ENCODE measurements at places on chromosomes 7 and 10. TPM values are rescaled to one million over a fixed set of nuclear protein-coding genes. Genes with fewer than 3 reads are reported as not detected.
A peak's percentile ranks its signal among the peaks of the same experiment; 100 is the strongest.

GRCh38 chr10:3215153-3215775 is 42.7 kb upstream of the PITRM1 start:
- no peak for DNase-seq

DNA sequence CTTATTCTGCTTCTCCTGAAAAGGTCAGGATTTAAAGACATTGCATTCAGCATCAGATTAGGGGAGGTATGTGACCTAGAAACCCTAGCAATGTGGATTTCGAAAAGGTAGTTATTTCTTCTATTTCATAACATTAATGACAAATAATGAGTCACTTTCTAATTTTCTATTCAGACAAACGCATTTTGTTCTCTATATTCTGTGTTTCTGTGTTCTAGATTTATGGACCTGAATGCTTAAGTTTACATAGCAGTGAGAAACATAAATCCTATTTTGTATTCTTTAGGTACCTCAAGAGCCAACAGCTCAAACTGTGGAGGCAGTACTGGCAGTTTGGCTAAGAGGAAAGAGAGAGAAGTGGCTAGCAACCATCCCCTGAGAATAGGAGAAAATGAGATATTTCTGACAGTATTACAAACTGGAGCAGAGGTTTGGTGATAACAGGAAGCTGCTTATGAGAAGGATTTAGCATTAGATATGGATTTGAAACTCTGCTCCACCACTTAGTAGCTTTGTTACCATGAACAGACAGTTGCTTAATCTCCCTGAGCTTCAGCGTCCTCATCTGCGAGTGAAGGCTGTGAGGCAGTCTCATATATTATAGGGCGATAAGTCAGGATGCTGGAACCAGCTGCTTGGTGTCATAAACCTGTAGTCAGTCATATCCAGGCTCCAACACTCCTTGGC is 28.2 kb downstream of the CDK14 start:
- DNase-seq = no peak

DNA sequence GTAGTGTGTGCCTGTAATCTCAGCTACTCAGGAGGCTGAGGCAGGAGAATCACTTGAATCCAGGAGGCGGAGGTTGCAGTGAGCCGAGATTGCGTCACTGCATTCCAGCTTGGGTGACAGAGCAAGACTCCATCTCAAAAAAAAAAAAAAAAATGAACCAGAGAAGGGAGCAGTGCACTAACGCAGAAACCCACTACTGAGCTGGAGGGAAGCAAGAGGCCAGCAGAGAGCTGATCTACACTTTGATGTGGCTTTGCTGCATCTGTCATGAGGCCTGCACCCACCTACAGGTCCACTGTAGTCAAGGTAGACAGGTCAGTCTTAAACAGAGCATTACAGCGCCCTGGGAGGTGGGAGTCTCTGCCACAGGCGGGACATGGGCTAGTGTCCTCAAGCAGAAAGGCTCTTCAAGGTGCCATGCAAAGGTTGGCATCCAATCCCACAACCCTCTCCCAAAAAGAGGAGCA is 30.0 kb downstream of the MAT1A start:
- no peak for DNase-seq

DNA sequence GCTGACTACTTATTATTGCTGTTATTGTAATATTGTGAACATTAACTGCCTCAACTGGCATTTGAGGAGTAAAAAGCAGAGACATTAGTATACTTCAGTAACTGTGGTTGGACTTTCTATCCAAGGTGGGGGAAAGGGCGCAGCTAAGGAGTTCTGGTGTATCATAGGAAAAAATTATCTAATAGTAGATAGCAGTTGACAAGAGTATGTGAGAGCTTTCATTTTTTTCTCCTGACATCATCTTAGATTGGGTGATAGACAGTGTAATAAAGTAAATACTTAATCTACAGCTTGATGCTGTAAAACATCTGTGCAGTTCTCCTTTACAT is 68.9 kb downstream of the PHTF2 start:
- no peak for DNase-seq

The AUTS2 gene
- total RNA-seq = not detected

The IL6 gene
- 1.4 TPM for total RNA-seq

DNA sequence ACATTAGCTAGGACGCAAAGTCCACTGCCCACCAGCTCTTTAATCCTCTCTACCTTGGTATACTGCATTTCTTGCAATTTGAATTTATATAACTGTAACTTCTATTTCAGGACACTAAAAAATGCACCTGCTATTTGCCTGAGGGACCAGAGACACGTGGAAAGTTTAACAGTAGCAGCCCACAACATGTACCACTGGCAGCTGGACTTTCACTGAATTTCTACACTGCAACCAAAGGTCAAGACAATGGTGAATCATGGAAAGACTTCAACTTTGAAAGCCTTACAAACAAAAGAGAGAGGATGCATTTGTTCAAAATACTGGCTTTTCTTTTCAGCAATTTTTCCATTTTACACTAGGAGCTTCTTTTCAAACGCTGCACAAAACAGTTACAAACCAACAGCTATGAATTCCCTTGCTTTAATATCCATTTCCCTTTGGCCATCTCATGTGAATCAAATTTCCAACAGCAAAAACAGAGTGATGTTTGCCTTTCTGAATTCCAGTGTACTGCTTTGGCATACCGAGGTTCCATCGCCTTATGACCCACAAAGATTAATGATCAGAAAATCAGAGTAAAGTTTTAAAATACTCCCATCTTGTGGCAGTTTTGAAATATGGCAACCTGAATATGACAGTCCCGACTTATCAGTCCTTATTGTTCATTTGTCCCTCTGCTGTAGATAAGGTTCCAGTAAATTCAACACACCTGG is 29.9 kb upstream of the HNRNPH3 start:
- DNase-seq = peak; percentile 9

DNA sequence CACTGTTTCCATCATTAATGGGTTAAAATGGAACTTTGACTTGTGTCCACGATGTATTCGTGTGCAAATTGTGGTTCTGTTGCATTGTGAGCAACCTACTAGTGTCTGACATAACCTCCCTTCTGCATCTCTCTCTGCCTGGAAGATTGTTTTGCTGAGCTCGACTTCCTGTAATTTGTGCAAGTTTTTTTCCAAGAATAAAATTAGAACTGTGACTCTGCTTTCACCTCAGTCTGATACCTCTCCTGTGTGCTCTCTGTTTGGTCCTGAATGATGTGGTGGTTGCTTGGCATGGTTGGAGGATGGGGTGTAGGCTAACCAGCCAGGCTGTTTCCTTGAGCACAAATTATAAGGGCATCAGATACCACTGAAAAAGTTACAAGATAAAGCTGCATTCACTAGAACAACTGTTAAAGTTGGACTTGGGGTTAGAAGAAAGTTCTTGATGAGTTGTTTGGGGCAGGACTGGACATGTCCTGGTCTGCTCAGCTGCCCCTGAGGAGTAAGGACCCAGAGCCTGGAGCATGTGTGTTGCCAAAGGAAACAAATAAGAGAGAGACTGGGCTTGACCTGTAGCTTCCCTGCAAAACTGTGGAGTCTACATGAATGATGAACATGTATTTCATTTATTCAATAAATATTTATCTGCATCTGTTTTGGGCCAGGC is 1.9 kb upstream of the VOPP1 start:
- DNase-seq = no peak

The GDF10 gene
- total RNA-seq = not detected

The PRXL2A gene
- 88.7 TPM for total RNA-seq

DNA sequence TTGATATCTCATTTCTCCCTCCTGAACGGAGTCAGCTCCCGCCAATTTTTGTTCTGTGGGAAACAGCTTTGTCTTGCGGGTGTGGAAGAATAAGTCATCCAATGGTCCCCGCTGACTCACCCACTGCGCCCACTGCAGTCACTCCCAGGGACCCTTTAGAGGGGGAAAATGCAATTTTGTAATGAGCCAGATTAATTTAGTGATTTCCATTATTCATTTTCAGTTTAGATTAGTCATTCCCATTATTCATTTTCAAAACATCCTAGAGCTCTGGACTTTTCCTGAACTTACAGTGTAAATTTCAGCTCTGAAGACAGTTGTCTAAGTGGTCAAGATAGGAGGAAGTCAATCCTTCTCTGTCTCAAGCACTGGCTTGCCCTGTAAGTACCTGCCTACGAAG is 154.9 kb upstream of the TMEM72 start:
- DNase-seq = no peak

The CDK14 gene
- 41.6 TPM for total RNA-seq

GRCh38 chr10:132827861-132828539 is 42.1 kb upstream of the NKX6-2 start:
- DNase-seq = no peak

GRCh38 chr7:5776894-5777660 is 4.4 kb downstream of the RNF216 start:
- no peak for DNase-seq

GRCh38 chr7:141483044-141483443 is 68.2 kb upstream of the AGK start:
- DNase-seq = no peak

The OSBPL3 gene
- total RNA-seq = 87.6 TPM

DNA sequence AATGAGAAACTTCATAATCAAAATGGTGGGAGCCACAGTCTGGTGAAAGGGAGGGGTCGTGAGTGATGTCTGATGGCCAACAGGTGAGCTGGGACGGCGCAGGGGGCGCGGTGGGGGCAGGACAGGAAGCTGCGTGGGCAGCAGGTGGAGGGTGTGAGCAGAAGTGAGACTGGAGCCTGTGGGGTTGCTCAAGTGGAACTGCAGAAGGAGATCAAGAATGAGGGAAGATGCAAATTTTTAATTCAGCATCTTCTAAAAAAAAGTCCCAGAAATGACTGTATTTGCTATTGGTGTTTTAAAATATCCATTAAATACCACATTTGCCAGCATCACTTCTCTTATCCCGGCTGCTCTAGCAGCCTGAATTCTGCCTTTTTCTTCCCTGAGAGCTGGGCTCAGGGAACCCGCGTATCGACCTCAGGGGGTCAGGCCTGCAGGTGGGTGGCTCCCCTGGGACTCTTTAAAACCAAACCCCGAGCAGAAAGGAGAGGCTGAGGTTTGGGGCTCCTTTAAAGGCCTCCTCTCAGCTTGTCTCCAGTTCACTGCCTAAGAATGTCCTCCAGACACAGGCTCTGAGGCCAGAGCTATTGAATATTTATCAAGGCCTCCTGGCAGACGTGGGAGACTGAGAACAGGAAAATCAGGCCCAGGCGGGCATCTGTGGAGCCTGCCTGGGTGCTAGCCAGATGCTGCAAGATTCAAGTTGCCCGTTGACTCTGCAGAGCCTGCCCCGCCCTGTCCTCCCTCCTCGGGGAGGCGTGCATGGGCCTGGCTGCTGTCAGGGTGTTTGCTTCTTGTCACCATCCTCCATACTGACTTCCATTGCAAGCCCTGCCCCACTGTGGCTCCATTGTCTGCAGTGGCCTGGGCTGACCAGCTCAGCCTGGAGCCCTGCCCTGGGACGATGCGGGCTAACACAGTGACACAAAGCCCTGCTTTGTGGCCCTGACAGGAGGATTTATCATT is 53.9 kb downstream of the SYPL1 start:
- peak; percentile 93 for DNase-seq

The TSPAN33 gene
- total RNA-seq = 5.8 TPM

The MSS51 gene
- total RNA-seq = 3.3 TPM

DNA sequence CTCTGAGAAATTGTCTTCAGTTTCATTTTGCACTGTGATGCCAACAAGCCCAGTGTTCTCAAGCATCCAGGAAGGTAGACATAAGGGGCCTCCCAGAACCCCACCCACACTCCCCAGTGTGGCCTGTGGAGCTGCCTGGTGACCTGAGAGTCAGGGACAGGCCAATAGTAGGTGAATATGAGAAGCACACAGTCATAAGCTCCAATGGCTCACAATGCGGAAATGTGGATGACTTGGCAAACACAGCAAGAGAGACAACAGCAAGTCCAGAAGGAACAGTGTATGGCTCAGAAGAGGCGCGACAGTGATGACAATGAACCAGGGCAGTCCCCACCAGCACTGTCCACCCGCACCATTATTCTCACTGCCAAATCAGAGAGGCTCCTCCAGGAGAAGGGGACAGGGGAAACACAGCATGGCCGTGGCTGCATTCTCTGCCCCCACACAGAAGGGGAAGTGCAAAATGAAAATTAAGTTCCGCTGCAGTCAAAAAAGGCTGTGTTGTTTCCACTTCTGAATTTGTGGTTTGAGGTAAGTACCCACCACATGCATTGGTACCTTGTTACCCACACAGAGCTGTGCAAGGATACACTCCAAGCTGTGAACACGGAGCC is 419.8 kb downstream of the GRID1 start:
- no peak for DNase-seq

The SLC26A4 gene
- total RNA-seq = 0.80 TPM

The SLC13A1 gene
- total RNA-seq = not detected

GRCh38 chr7:55242613-55243012 is 122.5 kb upstream of the LANCL2 start:
- no peak for DNase-seq

- DNase-seq = no peak
These were observed 262.2 kb downstream of the CCSER2 start for GRCh38 chr10:84590327-84591193.

The CLRN3 gene
- total RNA-seq = not detected

DNA sequence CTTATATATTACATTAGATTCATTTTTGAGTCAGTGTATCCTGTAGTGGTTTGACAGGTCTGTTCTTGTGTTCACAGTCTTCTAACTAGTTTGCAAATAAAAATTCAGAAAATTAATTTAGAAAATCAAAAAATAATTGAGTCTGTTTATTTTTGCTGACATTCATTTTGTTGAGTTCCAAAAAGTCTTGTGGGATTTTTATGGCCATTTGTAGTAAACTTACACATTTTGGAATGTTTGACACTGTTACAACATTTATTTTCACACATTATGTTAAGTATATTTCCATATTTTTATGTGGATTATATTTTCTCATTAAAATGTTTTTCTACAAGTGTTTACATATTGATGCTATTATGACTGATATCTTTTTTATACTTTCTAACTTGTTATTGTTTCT is 16.4 kb downstream of the RABGEF1 start:
- DNase-seq = no peak

DNA sequence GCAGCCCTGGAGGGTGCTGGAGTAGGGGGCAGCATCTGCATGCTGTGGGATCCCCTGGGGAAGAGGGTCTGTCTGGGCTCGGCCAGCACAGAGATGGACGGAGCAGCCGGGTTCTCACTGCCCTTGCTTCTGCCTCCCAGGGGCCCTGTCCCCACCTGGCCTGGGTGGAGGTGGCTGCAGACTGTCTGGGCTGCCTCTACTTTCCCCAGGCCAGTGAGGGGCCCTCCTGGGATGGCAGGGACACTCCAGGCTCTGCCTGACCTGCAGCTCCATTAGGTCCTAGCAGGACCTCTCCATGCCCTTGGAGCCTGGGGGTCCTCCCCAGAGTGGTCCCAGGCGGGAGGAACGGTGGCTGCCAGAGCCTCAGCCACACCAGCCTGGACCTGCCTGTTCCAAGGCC is 63.7 kb downstream of the PWWP2B start:
- DNase-seq = no peak
